Stimulated activated CD8-positive, alpha-beta memory T cell treated with anti-CD3 and anti-CD28 coated beads, Interleukin-15, amount 100 ng/mL, for 24 hours (primary cell): ENCODE measurements at places on chromosomes 4 and X.

DNA sequence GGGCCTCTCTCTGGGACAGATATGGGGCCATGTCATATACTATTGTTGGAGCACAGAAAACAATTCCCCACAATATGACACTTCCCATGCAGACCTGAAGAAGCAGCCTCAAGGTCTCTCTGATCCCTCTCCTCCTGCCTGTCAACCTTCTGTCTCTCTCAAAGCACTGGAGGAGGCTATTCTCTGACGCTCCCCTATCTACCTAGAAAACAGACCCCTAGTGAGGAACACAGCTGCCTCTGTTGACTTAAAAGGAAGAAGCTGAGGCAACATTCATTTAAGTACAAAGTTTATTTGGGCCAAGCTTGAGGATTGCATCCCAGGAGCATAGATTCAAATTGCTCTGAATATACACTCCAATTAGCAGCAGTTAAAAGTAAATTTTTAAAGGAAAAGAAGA, 39.3 kb upstream of the NSG1 start:
- DNase-seq, result no peak

- no peak for DNase-seq
These were observed 69.2 kb downstream of the HADH start for GRCh38 chr4:108058685-108059440.

- DNase-seq, result no peak
These were observed 66.6 kb downstream of the FBXO8 start for GRCh38 chr4:174216799-174217272.

DNA sequence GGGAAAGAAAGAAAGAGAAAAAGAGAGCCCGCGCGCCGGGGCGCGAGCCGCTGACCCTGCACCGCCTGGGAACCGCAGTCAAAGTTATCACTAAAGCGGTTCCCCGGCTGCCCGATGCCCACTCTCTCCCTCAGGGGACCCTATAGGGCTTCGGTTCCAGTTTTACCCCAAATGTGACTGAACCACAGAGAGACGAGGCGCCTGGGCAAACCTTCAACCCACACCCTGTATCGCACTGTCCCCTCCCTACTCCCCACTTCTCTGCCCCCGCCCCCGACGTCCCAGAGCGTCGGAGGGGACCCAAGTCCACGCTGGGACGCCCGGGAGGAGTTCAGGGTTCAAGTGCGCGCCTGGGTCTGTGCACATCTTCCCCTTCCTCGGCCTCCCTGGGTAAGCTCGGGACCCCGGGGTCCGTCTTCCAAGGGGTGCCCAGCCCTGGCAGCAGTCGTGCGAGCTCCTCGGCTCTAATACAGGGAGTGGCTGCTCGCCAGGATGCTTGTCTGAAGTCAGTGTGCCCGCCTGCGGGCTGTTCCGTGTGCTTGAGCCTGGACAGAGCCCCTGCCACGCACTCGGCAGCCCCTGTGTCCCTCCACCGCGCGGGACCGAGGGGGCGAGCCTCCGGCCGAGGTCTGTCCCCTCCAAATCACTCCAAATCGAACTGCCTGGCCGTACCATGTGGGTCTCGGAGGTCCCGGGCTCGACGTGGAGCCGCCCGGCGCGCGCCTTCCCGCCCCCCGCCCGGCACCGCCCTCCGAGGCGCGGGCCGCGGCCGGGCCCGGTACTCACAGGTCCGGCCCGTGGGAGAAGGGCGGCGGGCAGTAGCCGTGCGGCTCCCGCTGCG, 960 bp downstream of the TRPC3 start:
- peak; percentile 1 for DNase-seq

DNA sequence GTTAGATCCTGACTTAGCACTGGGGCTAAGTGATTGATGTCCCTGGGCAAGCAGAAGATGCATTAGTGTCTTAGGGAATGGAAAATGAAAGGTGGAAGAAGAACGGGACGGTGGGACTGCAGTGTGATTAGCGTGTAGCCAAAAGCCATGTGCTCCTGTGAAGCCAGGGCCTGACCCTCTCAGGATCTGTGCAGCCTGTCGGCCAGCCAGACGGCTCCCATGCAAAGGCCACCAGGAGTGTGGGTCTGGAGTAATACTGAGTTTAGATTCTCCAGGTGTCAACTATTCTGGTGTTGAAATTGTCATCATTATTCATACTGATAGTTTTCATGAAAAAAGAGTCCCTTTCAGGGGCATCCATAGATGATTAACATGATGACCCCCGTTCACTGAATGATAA, 32.0 kb downstream of the REELD1 start:
- DNase-seq, result no peak

- DNase-seq, result no peak
These were observed 31.6 kb downstream of the MAOB start for GRCh38 chrX:43850629-43851028.

DNA sequence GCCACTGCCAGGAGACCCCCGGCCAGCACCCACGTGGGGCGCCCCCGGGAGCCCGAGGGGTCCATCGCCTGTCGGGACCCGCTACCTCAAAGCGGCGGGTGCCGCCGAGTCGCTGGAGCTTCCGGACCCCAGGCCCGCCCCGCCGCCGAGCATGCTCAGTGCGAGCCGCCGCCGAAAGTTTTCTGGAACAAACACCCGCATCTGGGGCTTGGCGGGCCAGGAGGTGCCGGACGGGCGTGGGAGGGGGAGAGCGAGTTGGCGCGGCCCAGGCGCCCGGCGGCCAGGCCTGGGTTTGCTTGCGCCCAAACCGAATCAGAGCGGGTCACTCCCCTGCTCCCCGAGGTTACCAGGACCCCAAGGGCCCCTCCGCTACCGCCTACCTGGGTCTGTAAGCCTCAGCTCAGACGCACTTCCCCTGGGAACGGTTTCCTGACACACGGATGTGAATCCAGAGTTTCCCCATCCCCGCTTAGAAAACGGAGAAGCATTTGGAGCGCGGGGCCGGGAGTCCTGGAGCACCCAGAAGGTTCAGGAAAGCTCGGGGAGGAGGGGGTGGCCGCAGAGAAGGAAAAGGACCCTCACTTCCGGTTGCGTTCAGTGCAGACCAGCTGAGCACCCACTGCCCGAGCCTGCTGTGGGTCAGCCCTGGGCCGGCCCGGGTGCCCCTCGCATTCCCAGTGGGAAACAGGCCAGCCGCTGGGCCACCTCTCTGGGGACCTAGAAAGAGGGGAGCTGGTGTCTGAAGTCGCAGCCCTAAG, at the start of gene EVC2:
Gene EVC2, minus strand, starts transcription at position 111 of the 758 bp plus-strand sequence. Its CDS starts 46 bp downstream, at position 65.
- DNase-seq, result no peak

GRCh38 chr4:150828159-150828558, 186.9 kb downstream of the LRBA start:
- no peak for DNase-seq

- no peak for DNase-seq
These were observed 50.3 kb downstream of the WDFY3 start for GRCh38 chr4:84916227-84916626.

- no peak for DNase-seq
These were observed 182.4 kb upstream of the ARSJ start for GRCh38 chr4:114161809-114162208.

DNA sequence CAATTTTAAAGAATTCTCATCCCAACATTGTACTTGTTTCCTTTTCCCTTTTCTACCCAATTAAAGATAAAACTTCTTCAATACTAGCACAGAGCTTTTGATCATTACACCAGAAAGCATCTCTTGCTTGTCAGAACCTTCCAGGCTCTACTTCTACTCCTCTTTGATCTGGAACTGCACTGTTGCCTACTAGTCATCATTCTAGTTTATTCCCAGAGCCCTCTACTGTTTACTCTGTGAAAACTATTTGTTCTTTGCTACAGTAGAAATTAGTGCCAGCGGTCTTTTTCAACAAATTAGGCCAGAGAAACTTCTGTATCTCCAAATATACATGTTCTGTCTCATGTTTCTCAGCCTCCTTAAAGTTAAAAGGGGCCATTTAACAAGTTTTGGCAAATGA, 46.8 kb upstream of the TMPRSS11F start:
- DNase-seq, result no peak

DNA sequence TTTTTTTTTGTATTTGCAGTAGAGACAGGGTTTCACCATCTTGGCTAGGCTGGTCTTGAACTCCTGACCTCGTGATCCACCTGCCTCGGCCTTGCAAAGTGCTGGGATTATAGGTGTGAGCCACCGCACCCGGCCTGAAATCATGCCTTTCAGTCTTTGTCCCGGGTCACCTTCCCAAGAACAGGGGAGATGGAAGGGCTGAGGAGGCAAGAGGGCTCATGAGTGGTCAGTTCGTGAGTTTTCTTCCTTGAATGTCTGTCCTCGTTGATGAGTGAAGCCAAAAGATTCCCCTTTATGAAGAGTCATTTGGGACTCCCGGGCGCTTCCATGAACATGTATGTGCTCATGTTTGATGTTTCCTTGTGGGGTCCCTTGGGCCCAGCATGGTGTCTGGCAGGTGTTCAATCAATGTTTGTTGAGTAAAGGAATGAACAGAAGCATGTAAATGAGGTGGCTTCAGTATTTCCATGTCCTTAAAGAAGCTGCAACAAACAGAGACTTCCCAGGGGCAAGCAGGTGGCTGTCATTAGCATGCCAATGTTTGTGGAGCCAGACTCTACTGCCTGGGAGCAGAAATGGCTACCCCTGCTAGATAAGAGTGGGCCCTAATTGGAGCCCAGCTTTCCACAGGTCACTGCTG, 3.4 kb upstream of the SEPTIN6 start:
- DNase-seq, result no peak

- no peak for DNase-seq
These were observed 1833.2 kb upstream of the PCDH7 start for GRCh38 chr4:28886934-28887333.

DNA sequence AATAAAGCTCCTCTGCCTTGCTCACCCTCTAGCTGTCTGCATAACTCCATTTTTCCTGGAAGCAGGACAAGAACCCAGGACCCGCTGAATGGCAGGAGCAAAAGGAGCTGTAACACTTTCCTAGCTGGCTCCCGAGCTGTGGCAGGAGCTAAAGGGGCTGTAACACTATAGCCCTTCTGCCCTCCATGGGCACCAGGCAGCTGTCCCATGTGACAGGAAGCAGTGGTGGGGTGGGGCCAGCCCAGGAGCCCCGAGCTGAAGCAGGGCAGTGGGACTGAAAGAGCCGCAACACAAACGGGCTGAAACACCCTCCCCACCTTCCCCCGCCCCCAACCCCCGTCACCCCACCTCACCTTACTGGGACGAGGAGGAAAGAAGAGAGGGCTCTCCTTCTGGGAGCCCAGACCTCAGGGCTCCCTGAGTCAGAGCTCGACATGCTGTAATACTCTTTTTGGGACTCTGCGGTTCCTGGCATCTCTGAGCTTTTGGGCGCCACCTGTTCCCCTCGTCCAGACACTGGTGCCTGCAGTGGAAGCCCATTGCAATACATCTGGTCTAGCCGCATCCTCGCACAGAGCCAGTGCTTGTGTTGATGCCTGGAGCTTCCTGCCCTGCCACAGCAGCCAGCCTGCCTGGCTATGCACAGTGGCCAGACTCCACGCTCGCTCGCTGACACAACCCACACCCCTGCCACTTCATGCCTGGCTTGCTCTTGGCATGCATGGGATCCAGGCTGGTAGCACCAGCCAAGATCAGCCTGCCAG, 39.4 kb downstream of the PPM1K start:
- peak; percentile 7 for DNase-seq

GRCh38 chrX:31227250-31227649, 155.4 kb upstream of the FTHL17 start:
- DNase-seq, result no peak

GRCh38 chrX:84475596-84475995, 26.7 kb downstream of the HDX start:
- no peak for DNase-seq

DNA sequence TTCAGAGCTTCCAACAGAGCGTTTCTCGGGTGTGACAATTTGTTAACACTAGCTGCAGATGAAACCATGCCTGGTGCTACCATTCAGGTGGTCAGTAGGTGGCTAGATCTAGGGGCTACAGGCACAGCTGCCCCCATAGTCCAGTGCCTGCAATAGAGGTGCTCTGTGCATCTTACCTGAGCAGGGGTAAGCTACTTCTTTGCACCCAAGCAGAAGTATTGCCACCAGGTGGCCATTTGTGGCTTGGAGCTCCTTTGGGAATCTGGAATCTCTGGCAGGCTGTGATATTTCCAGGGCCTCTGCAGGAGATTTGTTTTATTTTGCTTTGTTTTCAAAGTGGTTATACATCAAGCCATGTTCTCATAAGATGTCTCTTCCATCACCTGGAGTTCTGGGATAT, 170.7 kb upstream of the PUDP start:
- no peak for DNase-seq

DNA sequence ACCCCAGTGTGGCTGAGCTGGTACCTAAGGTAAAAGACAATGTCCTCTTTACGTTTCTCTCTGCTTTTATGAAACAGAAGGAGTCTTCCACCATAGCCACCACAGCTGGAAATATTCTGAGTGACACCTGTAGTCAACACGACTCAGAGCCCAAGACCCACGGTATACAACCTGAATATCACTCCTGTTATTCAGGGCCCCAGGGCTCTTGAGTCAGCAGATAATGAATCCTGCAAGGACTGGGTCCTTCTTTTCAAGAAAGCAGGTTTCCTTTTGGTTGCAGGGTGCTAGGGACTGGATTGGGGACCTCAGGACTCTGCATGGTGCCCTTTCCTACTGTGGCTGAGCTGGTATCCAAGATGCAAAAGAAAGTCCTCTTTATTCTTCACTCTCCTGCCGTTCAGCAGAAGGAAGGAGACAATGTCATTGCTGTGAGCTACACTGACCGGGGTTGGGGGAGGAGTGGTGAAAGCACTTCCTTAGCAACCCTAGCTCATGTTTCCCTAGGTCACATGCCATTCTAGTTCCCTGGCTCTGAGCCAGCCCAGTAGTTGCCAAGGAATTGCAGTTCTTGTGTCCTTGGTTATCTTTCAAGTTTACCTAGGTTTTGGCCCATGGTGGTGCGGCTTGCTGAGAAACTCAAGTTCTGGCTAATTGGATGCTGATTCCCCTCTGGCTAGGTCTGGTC, 23.7 kb upstream of the UNC5C start:
- no peak for DNase-seq

- DNase-seq, result no peak
These were observed 75.6 kb upstream of the BOD1L1 start for GRCh38 chr4:13703096-13703495.

DNA sequence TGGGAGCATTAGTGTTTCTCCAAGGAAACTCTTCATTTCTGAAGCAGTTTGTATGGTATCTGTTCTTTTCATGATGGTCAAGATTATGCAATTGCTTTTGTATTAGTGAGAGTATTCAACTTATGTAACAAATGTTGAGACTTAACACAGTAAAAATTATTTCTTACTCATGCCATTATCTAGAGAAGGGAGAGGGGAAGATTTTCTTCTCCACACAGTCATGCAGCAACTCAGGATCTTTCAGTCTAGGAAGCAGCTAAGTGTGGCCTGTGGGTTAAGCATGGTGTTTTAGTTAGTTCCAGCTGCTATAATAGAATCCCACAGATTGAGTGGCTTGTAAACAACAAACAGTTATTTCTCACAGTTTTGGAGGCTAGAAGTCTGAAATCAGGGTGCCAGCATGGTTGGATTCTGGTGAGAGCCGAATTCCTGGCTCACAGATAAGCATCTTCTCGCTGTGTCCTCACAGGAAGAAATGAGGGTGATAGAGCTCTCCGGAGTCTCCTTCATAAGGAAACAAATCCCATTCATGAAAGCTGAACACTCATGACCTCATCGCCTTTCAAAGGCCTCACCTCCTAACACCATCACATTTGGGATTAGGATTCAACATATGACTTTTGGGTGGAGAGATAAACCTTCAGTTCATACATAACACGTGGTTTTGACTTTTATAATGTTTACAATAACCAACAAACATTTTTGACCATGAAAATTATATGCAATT, 101.2 kb downstream of the FRMPD4 start:
- DNase-seq, result no peak
